ENCODE measurements at places on chromosomes 7 and 10.

- DNase-seq, result peak; percentile 54
Measured at GRCh38 chr7:2530071-2530987, 10.8 kb downstream of the LFNG start.

GRCh38 chr7:111159426-111159825 is 68.5 kb downstream of the LRRN3 start:
- no peak for DNase-seq

DNA sequence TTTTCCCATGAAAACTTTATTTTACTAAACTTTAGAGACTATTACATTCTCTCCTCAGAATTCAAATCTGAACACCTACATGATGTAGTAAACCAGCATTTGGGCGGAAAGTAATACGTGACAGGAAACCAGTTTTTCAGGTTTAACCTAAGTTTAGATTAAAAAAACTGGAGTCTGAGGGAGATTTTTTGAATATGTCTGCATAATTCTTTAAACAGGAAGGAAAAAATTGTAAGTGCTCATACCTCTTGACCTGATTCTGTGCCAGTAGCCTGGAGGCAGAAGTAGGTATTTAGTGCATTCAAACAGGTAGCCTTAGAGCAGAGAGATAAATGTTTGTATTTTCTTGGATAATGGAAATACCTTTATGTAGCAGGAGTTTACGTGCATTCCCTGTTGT is 224.3 kb downstream of the MDFIC start:
- DNase-seq, result no peak

DNA sequence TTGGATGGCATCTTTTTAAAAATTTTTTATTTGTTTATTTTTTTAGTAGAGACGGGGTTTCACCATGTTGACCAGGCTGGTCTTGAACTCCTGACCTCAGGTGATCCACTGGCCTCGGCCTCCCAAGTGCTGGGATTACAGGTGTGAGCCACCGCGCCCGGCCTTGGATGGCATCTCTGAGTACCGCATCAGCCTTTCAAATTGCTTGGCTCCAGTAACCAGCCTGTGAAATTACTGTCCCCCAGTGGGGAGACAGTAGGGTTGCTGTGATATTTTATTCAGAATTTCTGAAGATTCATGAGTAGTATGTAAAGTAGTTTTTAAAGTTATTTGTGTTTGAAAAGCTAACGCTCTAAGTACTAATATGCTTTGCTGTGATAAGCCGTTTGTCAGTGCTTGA is 1.2 kb downstream of the NUB1 start:
- no peak for DNase-seq

GRCh38 chr10:128867210-128867609 is 599.8 kb upstream of the MGMT start:
- DNase-seq, result no peak

GRCh38 chr10:30050411-30050810 is 9.0 kb downstream of the JCAD start:
- no peak for DNase-seq

- DNase-seq, result no peak
Measured at GRCh38 chr10:85610381-85611092, 756.1 kb downstream of the GRID1 start.

DNA sequence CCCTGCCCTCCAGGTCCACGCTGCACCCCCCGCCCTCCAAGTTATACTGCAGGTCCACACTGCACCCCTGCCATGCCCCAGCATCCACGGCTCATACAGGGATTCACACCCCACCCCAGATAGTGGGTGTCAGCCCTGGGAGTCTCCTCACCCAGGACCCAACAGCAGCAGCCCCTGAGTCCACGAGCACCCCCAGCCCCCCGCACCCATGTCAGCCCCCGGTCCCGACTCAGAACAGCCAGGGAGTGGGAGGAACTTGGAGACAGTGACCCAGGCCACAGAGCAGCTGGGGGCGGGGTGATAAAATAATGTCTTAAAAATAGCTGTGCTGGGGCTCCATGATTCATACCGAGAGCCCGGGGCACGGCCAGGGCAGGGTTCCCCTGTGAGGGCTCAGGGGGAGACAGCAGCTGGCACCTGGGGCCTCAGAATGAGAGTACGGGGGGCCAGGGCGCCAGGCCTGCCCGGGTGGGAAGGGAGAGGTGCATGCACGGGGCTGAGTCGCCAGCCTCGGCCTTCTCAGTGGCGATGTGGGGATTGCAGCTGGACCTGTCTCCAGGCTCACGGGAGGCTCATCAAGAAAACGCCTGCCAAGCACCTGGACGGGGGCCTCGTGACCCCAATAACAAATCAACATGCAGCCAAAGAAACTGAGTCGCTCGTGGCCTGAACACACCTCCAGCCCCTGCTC is 29.8 kb downstream of the ADAP1 start:
- DNase-seq, result peak; percentile 37

GRCh38 chr7:36880108-36880507 is 155.8 kb upstream of the AOAH start:
- DNase-seq, result no peak

GRCh38 chr7:22627136-22627535 is 99.9 kb upstream of the IL6 start:
- DNase-seq, result no peak

- DNase-seq, result no peak
Measured at GRCh38 chr10:120342115-120342714, 114.8 kb upstream of the PLPP4 start.

GRCh38 chr10:118412932-118413331 is 70.8 kb upstream of the FAM204A start:
- DNase-seq, result no peak

DNA sequence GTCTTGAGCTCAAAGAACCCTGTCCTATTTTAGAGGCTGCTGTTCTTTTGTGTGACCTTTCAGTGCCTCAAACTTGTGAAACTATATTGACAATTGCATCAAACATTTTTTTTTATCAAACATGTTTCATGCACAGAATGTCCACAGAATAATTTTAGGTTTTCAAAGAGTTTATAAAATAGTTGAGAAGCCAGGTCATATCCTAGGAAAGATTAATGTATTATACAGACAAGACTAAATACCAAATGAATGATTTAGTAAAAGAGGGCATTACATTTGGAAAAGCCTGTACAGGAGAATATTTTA is 67.0 kb downstream of the CDK6 start:
- DNase-seq, result no peak

GRCh38 chr7:5349005-5349380 is 66.2 kb downstream of the SLC29A4 start:
- no peak for DNase-seq

DNA sequence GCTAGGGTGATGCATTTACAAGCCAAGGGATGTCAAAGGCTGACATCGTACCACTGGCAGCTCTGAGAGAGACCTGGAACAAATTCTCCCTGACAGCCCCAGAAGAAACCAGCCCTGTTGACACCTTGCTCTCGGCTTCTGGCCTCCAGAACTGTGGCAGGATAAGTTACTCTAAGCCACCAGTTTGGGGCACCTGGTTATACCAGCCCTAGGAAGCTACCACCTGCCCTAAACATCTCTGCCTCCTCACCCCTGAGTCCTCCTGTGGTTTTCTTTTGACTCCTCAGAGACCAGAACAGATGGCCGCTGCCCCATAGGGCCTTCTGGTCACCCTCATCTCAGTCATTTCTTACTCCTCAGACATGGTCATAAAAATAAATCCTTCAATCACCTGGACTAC is 107.4 kb downstream of the CPXM2 start:
- no peak for DNase-seq

GRCh38 chr7:33503014-33503413 is 373.6 kb downstream of the BBS9 start:
- no peak for DNase-seq

DNA sequence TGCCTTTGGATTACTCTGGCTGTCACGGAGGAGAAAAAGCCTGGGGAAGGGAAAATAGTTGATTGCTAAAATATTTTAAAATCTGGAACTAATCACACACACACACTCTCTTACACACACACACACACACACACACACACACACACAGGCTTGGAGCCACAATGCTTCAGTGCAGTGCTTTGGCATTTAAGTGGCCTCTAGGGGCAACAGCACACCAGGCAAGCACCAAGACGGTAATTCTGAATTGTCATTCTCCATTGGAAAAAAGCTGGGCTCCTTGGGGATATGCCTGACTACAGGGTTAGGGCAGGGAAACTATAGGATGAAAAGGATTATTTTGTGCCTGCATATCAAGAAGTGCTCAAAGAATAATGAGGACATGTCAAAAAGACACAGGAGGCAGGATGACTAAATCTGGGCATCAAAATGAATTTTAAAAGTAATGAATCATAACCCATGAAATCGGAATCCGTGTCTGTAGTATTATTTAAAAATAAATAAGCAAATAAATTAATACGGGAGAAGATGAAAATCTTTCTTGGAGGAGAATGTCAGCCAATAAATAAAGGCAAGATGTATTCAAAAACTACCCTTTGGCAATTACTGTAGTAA is 30.4 kb upstream of the DDC start:
- DNase-seq, result no peak

- DNase-seq, result no peak
Measured at GRCh38 chr10:88474884-88475844, 108.0 kb downstream of the RNLS start.

- DNase-seq, result no peak
Measured at GRCh38 chr10:24505759-24506158, 217.9 kb downstream of the ARHGAP21 start.

GRCh38 chr10:95796504-95796903 is 40.5 kb downstream of the ENTPD1 start:
- no peak for DNase-seq

All from activated naive CD4-positive, alpha-beta T cell treated with anti-CD3 and anti-CD28 coated beads, Interleukin-2, amount 50 U/mL, for 16 hours (primary cell).